Uterine smooth muscle cell (primary cell): ENCODE measurements at places on chromosomes 4 and X. TPM values are rescaled to one million over a fixed set of nuclear protein-coding genes. Genes with fewer than 3 reads are reported as not detected.

The TAF9B gene
- 24.9 and 44.2 TPM in 2 replicates for total RNA-seq

The POU3F4 gene
- total RNA-seq, result not detected in 2 replicates

The NAA11 gene
- total RNA-seq, result not detected in 2 replicates

The SPANXC gene
- not detected in 2 replicates for total RNA-seq

The DCK gene
- 17.9 and 25.7 TPM in 2 replicates for total RNA-seq

The GAGE12H gene
- total RNA-seq, result not detected in 2 replicates

The TMEM47 gene
- 43.2 and 80.1 TPM in 2 replicates for total RNA-seq

The DNAAF6 gene
- not detected in 2 replicates for total RNA-seq

The CBR4 gene
- 19.5 and 21.8 TPM in 2 replicates for total RNA-seq

The RHOXF2 gene
- not detected in 2 replicates for total RNA-seq

The FAM120C gene
- 5.4 and 5.9 TPM in 2 replicates for total RNA-seq

The PASD1 gene
- total RNA-seq, result not detected in 2 replicates

The TSPAN7 gene
- total RNA-seq, result 0.11 TPM in 1 of 2 replicates, not detected in the other

The GABRA4 gene
- not detected in 2 replicates for total RNA-seq

The LINC00632 gene
- total RNA-seq, result 9.7 and 9.8 TPM in 2 replicates

The SYTL5 gene
- total RNA-seq, result 0.66 and 1.2 TPM in 2 replicates

The ABCG2 gene
- total RNA-seq, result 2.3 and 3.0 TPM in 2 replicates

The HAUS3 gene
- 10.2 and 17.7 TPM in 2 replicates for total RNA-seq

The ARMCX2 gene
- 73.7 and 155 TPM in 2 replicates for total RNA-seq

The VCX2 gene
- not detected in 2 replicates for total RNA-seq
